ENCODE measurements at places on chromosomes 16 and 17.
A peak's percentile ranks its signal among the peaks of the same experiment; 100 is the strongest.

- no peak for DNase-seq
Observed at GRCh38 chr17:65079489-65079900, 23.0 kb upstream of the GNA13 start.

DNA sequence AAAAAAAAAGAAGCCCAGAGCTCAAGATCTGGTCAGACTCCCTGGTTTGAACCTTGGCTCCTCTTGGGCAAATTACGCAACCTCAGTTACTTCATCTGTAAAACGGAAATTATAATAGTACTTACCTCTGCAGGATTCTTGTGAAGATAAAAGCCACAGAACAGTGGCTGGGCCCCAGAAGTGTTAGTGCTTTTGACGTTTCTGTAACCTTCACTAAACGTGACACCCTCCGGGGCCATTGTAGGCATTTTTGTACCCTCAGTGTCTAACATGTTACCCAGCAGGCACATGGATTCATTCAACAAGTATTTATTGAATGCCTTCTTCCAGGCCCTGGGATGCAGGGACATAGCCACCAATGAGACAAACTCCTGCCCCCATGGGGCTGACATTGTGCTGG is 58.0 kb downstream of the PITPNC1 start:
- DNase-seq, result peak; percentile 81

DNA sequence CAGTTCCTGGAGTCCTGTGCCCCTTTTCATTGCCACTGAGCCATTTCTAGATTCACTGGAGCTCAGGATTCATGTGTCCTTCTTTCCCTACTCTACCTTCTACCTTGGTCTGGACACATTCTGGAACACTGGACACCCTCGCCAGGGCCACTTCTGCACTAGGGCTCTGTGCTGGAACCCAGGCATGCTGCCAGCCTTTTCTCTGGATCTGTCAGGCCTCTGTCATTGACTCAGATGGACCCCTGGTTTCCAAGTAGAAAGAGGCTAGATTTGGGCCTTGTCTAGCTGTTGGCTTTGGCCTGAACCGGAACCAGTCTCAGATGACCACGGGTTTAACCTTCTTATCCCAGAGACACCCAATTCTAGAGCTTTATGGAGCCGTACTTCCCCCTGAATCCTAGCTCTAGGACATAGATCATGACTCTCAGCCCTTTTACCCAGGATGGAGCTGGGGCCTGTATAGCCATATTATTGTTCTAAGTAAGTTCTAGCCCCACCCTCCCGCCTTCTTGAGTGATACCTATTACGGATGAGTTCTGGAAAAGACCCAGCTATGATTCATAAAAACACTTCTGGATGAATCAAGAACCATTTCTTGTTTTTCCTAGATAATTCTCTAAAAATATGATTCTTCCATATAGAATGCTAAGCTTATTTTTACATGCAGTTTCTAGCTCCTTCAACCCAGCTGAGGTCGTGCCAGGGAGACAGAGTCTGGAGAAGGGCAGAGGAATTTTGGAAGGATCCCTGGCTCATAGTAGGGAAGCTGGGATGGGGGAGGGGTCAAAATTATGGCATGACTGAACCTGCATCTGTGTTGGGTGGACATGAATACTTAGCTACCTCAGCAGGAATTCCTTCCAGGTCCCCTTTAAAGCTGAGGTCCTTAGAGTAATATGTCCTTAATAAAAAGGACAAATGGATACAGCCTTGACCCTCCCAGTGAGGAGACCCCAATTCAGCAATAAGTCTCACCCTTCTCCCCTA is 1.1 kb upstream of the CHRNB1 start:
- no peak for DNase-seq

- DNase-seq, result no peak
Observed at GRCh38 chr17:45794840-45795239, 10.7 kb downstream of the CRHR1 start.

DNA sequence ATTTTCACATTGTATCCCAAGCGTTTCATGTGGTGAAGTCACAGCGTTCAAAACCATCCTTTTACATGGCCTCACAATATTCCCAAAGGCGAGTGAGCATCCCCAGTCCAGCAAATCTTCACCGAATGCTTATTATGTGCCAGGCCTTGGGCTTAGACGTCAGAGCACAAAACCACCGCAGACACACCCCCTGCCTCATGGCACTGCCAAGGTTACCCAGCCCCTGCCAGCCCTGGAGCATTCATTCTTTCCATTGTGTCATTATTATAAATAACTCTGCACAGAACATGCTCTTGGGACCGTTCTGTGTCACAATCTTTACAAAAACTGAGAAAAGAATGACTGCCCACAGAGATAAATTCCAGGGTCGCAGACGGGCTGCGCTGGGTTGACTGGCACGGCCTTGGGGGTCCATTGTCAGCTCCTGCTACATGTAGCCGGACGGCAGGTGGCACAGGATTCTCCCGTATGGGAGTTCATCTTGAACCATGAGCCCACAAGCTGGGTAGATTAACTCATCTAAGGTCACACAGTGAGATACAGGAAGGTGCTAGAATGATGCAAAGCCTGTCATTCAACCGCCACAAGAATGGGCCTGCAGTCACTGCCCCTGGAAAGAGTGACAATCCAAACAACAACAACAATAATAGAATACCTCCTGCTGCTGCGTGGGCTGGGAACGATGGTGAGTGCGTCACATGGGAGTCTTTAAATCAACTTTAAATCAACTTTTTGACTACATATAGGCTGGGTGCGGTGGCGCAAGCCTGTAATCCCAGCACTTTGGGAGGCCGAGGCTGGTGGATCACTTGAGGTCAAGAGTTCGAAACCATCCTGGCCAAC is 4.5 kb upstream of the NECAB2 start:
- no peak for DNase-seq

DNA sequence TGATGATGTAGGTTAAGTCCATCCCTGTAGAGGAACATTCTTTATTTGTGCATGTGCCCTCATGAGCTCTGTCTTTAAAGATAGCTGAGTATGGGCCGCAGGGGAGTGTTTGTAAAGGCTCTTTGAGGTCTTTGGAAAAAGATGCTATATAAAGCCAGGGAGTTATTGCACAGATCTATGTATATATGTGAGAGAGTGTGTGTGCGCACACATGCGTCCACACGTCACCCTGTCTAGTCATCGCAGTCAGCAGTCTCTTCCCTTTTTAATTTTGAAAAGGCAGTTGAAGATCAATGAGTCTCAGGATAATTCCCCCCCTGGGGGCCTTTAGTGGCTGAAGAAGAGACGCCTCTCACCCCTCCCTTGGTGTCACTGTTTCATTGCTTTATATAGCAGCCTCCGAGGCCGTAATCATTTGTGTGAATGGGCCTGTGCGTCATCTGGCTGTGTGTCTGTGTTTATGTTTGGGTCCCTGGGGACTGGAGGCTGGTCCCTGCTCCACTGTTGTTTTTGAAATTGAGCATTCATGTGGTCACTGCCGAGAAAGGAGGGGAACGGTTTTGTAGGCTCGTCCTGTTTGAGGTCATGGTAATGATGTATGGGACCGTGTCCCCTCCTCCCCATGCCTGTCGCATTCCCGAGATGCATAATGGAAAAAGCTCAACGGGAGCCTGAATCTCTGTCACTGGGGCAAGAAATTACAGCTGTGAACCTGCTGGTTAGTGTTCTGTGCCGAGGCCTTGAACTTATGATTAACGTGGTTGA is 143.9 kb downstream of the SNX29 start:
- DNase-seq, result no peak

DNA sequence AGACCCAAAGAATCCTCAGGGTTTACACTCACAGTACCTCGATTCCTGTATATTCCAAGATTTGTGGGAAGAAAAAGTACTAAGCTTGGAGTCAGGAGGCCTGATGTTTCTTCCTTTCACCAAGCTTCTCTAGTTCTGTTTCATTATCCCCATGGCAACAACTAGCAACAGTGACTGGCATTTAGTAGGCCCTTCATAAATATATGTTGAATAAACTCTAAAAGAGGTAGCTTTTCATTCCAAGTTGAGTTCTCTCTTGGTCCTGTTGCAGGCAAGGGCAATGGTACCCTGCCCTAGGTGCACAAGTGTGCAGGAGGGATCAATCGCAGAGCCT is 527 bp upstream of the UBE2Z start:
- DNase-seq, result no peak

DNA sequence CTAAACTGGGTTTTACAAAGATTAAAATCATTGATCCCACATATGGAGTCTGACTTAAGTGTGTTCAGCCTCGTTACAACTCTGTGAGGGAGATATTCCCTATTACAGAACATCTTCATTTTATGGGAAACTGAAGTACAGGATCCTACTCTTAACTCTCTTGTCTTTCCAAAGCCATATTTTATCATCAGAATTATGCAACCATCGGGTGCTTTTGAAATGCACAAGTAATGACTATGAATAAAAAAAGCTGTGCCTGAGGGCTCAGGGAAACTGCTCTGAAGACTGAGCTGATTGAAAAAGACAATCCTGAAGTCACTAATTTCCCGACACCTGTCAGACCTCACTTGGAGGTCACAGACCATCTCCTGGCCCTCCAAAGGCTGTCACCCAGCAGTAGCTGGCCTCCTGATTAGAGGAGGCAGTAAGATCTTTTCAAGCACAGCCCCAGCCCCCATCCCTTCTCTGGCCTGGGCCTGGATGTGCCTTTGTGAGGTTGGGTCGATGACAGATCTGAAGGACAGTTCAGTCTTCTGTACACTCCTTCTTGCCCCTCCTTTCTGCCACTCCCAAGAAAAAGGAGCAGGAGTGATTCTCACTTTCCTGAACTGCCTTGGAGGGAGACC is 5.6 kb downstream of the AKAP1 start:
- DNase-seq, result no peak

DNA sequence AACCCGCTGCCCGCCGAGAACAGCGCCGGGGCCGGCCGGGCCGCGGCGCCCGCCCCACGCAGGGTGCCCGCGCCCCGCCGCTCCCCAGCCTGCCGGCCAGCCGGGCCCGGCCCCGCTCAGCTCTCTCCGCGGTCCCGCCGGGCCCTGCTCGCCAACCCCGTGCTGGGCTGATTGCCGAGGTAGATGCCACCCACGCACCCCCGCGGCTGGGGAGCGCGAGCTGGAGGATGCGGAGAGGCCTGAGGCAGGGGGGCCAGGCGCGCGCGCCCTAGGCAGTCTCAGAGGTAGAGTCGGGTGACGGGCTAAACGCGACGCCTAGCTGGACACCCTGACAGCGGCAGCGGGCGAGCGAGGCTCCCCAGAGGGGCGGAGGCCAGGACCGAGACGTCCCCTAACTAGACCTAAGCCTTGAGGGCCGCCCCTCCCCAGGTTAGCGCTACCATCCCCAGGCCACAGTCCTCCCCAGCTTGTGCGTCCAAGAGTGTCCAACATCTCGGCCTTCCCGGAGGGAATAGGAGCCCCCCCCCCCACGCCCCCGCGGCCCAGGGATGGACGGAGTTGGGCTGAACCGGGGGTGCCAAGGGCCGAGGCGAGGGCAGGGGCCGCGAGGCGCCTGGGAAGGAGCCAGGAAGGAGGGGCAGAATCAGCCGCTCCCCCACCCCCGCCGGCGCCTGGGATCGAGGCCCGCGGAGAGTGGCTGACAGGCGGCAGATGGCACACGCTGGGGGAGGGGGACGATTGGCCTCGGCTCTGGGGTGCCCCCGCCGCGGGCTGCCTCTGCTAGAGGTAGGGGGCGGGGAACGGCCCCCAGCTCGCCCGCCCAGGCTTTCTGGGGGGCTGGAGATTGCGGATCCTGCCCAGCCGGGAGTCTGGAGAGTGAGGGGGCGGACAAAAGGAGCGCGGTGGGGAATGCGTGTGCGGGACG is 2.5 kb upstream of the ZNF423 start:
- DNase-seq, result no peak

DNA sequence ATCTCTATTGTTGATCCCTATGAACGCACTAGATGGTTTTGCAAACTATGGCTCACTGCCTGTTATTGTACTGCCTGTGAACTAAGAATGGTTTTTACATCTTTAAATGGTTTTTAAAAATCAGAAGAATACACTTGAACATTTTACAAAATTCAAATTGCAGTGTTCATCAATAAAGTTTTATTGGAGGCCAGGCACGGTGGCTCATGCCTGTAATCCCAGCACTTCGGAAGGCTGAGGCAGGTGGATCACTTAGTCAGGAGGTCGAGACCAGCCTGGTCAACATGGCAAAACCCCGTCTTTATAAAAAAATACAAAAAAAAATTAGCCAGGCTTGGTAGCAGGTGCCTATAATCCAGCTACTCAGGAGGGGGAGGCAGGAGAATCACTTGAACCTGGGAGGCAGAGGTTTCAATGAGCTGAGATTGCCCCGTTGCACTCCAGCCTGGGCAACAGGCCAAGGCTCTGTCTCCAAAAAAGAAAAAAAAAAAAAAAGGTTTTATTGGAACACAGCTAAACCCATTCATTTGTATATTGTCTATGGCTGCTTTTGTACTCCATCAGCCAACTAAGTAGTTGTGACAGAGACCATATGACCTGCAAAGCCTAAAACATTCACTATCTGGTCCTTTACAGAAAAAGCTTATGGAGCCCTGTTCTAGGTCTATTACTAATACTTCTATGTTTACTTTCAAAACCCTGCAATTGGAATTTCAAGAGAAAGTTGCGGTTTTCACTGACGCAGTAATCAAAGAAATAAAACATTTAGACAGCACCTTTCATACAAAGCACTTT is 18.9 kb downstream of the IKZF3 start:
- no peak for DNase-seq

DNA sequence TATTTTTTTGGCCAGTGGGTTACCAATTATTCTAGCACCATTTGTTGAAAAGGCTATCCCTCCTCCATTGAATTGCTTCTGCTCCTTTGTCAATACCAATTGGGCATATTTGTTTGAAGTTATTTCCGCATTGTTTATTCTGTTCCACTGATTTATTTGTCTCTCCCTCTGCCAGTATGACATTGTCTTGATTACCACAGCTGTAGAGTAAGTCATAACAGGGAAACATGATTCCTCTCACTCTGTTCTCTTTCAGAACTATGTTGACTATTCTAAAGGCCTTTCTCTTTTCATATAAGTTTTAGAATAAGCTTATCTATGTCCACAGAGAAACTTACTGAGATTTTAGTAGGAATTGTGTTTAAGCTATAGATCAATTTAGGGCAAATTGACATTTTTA is 94.3 kb downstream of the MAP2K6 start:
- no peak for DNase-seq

- no peak for DNase-seq
Observed at GRCh38 chr17:82734987-82735866, at the start of gene FN3K. TSS of gene FN3K (plus strand) at chr17:82735615. CDS start at chr17:82735637, 22 bp downstream.

DNA sequence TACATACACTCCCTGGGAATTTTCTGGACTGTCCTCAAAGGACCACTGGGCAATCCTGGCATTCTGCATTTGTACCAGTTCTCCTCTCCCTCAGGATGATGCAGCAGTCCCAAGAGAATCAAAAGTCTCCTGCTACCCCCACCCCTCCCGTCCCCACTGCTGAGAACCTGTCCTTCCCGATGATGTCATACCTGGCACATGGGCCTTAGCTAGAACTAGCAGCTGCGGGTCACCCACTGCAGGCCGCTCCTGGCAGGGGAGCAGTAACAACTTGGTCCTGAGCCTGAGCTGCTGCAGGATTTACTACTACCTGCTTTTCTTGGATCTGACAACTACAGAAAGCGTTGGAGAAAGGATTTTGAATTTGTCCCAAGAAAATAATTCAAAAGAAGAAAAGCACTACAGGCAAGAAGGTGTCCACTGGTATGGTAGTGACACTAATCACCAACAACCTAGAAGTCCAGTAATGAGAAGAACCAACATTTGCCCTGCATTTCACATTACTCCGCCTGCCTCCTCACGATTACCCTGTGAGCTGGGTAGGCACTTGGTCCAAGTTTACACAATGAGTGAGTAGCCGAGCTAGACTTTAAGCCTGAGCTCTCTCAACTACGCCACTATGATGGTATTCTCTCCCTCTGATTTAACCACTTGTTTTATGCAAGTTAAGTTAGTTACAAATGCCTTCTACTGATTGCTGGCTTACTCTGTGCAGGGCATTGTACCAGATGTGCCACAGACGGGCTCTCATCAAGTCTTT is 55.3 kb upstream of the ETV4 start:
- no peak for DNase-seq

- no peak for DNase-seq
Observed at GRCh38 chr16:4407543-4408322, 8.7 kb downstream of the CORO7 start.
